ENCODE measurements at places on chromosomes 16 and 17. TPM values are rescaled to one million over a fixed set of nuclear protein-coding genes. Genes with fewer than 3 reads are reported as not detected.

GRCh38 chr17:34356194-34356593, at the start of gene CCL13:
TSS of gene CCL13 (plus strand) at chr17:34356480. CDS start at chr17:34356527, 47 bp downstream.
- no peaks in the 10 kb centered on the region for H3K27me3 ChIP-seq
- peak within 1 kb of the TSS; percentile 39 for H3K27ac ChIP-seq
- no peak within 1 kb of the TSS for H3K4me3 ChIP-seq
- DNase-seq: no peak
- H3K36me3 ChIP-seq: no peaks in the 10 kb centered on the region

DNA sequence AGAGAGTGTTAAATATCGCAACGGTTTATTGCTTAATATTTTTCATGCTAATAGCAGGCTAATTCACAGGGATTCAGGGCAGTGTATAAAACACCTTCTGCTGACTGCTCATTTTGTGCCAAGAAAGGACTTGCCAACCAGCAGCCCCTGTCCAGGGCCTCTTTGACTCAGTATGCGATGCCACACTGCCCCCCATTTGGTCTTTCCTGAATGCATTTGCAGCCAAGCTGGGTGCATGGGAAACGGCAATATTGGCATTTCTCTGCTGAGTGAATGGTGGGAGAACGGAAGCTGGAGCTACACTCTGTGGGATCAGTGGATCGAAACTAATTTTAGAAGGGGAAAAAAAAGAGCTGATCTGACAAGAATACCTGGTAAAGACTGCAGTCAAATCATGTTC, 152.9 kb upstream of the C16orf82 start:
- H3K4me1 ChIP-seq: no peaks in the 10 kb centered on the region
- H3K27ac ChIP-seq: no peak overlapping the region
- no peak for DNase-seq
- no peak overlapping the region for H3K4me3 ChIP-seq
- H3K36me3 ChIP-seq: no peaks in the 10 kb centered on the region

DNA sequence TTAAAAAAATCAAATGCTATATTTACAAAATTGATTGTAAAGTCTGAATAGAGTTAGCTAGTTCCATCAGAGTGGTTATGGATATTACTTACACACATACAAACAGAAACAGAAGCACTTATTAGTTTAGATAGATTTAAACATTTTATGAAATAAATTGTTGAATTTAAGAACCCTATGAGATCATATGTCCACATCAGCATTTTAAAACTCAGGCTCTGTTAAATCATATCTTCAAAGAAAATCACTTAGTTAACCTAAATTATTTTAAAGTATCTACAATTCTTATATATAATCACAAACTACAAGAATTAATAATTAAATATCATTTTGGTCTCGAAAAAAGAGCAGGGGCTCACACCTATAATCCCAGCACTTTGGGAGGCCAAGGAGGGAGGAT, 42.5 kb downstream of the HELZ start:
- H3K27me3 ChIP-seq: no peaks in the 10 kb centered on the region
- peaks cover 49% of the 10 kb centered on the region for H3K36me3 ChIP-seq
- no peaks in the 10 kb centered on the region for H3K4me1 ChIP-seq
- H3K4me3 ChIP-seq: no peak overlapping the region
- no peak for DNase-seq

The IQCK gene
- total RNA-seq: 14.1 TPM

The ABAT gene
- 12.9 TPM for total RNA-seq

GRCh38 chr16:30065943-30066760, 592 bp downstream of the ALDOA start:
- peak overlapping the region; percentile 95 for H3K4me3 ChIP-seq
- H3K27me3 ChIP-seq: no peaks in the 10 kb centered on the region
- DNase-seq: peak; percentile 76
- peaks cover 47% of the 10 kb centered on the region for H3K4me1 ChIP-seq
- peaks cover 42% of the 10 kb centered on the region for H3K36me3 ChIP-seq

GRCh38 chr17:40417258-40417608, 463 bp downstream of the TOP2A start:
- H3K4me3 ChIP-seq: peak overlapping the region; percentile 64
- no peak for DNase-seq
- H3K4me1 ChIP-seq: peaks cover 29% of the 10 kb centered on the region
- no peaks in the 10 kb centered on the region for H3K36me3 ChIP-seq

The SULT1A1 gene
- total RNA-seq: 50.2 TPM

The KRT32 gene
- not detected for total RNA-seq

The UTS2R gene
- not detected for total RNA-seq

GRCh38 chr17:78923660-78924453, 1.3 kb downstream of the TIMP2 start:
- H3K36me3 ChIP-seq: no peaks in the 10 kb centered on the region
- peak; percentile 94 for DNase-seq
- H3K4me3 ChIP-seq: peak overlapping the region; percentile 81

- peaks cover 40% of the 10 kb centered on the region for H3K4me1 ChIP-seq
- H3K27me3 ChIP-seq: no peaks in the 10 kb centered on the region
- no peak for DNase-seq
- no peaks in the 10 kb centered on the region for H3K36me3 ChIP-seq
- peak overlapping the region; percentile 98 for H3K27ac ChIP-seq
These were observed 3.6 kb downstream of the BORCS6 start for GRCh38 chr17:8186446-8186786.

The HOXB7 gene
- 2.4 TPM for total RNA-seq

GRCh38 chr17:31448467-31449077, 57.1 kb downstream of the RAB11FIP4 start:
- H3K4me3 ChIP-seq: no peak overlapping the region
- peaks cover 10% of the 10 kb centered on the region for H3K4me1 ChIP-seq
- no peaks in the 10 kb centered on the region for H3K36me3 ChIP-seq
- no peak for DNase-seq
- H3K27ac ChIP-seq: no peak overlapping the region

The OR2C1 gene
- not detected for total RNA-seq

- DNase-seq: no peak
- H3K4me3 ChIP-seq: no peak overlapping the region
- H3K27me3 ChIP-seq: no peaks in the 10 kb centered on the region
- no peak overlapping the region for H3K27ac ChIP-seq
These were observed 6.4 kb downstream of the YPEL2 start for GRCh38 chr17:59337741-59338299.

DNA sequence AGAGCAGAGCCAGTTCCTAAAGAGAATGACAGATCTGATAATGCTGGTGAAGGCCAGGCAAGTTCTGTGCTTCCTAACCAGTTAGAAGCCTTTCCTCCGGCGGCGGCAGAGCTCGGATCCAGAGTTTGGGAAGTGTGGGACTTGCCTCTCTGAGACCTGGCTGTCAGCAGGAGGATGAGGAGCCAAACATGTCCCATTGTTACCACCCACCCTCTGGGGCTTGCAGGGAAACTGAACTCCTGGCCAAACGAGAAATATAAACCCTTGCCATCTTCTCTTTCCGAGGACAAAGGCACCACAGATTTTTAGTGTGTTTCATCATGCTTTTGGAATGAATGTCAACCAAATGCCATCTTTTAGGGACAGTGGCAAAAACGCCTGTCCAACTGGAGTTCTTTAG, 80.2 kb upstream of the SMURF2 start:
- peaks cover 41% of the 10 kb centered on the region for H3K4me1 ChIP-seq
- H3K4me3 ChIP-seq: no peak overlapping the region
- H3K27me3 ChIP-seq: no peaks in the 10 kb centered on the region
- H3K36me3 ChIP-seq: no peaks in the 10 kb centered on the region
- H3K27ac ChIP-seq: peak overlapping the region; percentile 73

DNA sequence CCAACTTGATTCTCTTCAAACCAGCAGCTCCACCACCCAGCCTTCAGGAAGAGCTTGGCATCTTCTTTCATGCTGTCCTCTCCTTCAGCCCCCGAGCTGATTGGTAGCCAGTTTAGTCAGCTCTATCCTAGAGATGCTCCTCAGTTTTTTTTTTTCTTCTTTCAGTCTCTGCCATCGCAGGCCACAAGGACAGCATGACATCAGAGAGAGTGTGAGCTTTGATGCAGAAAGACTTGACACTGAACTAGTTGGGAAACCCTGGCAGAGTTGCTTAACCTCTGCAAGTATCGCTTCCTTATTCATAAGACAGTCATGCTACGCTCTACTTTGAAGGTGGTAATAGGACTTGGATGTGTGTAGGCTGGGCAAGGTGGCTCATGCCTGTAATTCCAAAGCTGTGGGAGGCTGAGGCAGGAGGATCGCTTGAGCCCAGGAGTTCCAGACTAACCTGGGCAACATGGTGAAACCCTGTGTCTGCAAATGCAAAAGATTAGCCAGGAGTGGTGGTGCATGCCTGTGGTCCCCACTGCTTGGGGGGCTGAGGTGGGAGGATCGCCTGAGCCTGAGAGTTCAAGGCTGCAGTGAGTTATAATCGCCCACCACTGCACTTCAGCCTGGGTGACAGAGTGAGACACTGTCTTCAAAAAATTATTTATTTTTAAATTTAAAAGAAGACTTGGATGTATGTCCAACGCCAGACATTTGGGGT, 2.6 kb downstream of the CD300LB start:
- H3K4me3 ChIP-seq: no peak overlapping the region
- H3K27me3 ChIP-seq: no peaks in the 10 kb centered on the region
- H3K36me3 ChIP-seq: no peaks in the 10 kb centered on the region
- peak; percentile 41 for DNase-seq
- H3K27ac ChIP-seq: no peak overlapping the region

DNA sequence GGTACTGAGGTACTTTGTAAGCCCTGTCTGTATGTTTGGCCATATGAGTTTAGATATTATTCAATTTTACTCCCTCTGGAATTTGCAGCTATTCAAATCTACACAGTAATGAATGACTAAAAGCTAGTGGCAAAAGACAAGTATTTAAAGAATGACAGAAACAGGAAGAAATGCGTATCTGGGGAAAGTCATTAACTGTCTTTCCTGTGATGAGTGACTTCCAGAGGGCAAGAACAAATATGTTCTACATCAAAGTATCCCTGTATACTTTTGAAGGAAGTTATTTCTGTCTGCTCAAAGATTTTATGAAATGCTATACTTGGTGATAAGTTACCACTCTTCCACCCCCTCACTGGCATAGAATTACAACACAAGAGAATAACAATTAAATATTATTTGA, 489.3 kb upstream of the SOX9 start:
- H3K27ac ChIP-seq: no peak overlapping the region
- H3K4me3 ChIP-seq: no peak overlapping the region
- no peaks in the 10 kb centered on the region for H3K4me1 ChIP-seq
- H3K36me3 ChIP-seq: no peaks in the 10 kb centered on the region
- no peaks in the 10 kb centered on the region for H3K27me3 ChIP-seq
- no peak for DNase-seq

The SLFN5 gene
- 47.6 TPM for total RNA-seq

- DNase-seq: peak; percentile 42
- H3K4me3 ChIP-seq: no peak overlapping the region
- H3K27ac ChIP-seq: no peak overlapping the region
- H3K4me1 ChIP-seq: peaks cover 23% of the 10 kb centered on the region
- no peaks in the 10 kb centered on the region for H3K36me3 ChIP-seq
These were observed 20.4 kb downstream of the ALOX12B start for GRCh38 chr17:8066841-8067775.

The KLHL10 gene
- 0.50 TPM for total RNA-seq

The TEKT5 gene
- not detected for total RNA-seq

DNA sequence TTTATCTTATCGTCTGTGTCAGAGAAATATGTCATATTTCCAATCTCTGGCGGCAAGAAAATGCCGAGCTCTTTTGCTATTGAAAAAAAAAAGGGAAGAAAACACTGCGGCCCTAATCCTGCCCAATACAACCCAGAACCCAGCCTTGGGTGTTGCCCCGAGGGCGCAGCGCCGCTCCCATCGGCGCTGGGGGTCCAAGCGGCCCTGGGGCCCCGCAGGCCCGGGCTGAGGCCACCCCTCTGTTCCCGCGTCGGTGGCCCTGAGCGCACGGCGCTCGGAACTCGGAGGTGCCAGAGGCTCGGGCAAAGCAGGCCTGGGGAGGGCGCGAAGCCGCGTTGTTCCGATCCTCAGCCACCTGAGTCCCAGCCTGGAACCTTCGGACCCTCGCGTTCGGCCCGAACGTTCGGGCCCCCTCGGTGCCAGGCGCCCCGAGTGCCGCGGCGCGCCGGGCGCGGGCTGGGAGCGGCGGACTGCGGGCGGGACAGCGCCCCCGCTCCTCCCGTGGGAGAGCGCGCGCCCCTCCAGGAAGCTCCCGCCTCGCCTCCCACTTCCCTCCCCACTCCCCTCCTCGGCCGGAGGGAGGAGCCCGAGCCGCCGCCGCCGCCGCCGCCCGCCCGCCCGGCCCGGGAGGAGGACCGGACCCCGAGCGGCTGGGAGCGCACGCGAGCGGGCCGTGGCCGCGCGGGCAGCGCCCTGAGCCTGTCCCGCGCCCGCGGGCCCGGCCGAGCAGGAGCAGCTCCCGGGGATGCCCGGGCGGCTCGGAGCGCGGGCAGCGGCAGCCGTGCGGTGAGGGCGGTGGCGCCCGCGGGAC, at the start of gene CPNE2:
Gene CPNE2 (plus strand): TSS at position 609 of the 811 bp plus-strand sequence. CDS start 18,160 bp downstream, outside the sequence.
- H3K27me3 ChIP-seq: no peaks in the 10 kb centered on the region
- H3K4me1 ChIP-seq: peaks cover 42% of the 10 kb centered on the region
- peak; percentile 76 for DNase-seq
- peak within 1 kb of the TSS; percentile 87 for H3K4me3 ChIP-seq
- peak within 1 kb of the TSS; percentile 91 for H3K27ac ChIP-seq

- no peaks in the 10 kb centered on the region for H3K27me3 ChIP-seq
- H3K27ac ChIP-seq: no peak overlapping the region
- no peaks in the 10 kb centered on the region for H3K4me1 ChIP-seq
- H3K36me3 ChIP-seq: no peaks in the 10 kb centered on the region
- DNase-seq: no peak
These were observed 101.8 kb upstream of the CDH13 start for GRCh38 chr16:82524976-82525375.

The SLC5A10 gene
- not detected for total RNA-seq

DNA sequence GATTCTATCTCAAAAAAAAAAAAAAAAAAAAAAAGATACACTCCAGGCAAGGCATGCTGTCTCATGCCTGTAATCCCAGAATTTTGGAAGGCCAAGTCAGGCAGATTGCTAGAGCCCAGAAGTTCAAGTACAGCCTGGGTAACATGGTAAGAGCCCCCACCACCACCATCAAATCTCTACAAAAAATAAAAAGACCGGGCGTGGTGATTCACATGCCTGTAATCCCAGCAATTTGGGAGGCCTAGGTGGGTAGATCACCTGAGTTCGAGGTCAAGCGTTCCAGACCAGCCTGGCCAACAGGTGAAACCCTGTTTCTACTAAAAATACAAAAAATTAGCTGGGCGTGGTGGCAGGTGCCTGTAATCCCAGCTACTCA, 1.8 kb upstream of the ACLY start:
- peaks cover 25% of the 10 kb centered on the region for H3K4me1 ChIP-seq
- no peaks in the 10 kb centered on the region for H3K27me3 ChIP-seq
- H3K36me3 ChIP-seq: no peaks in the 10 kb centered on the region

The SCIMP gene
- total RNA-seq: 35.5 TPM

DNA sequence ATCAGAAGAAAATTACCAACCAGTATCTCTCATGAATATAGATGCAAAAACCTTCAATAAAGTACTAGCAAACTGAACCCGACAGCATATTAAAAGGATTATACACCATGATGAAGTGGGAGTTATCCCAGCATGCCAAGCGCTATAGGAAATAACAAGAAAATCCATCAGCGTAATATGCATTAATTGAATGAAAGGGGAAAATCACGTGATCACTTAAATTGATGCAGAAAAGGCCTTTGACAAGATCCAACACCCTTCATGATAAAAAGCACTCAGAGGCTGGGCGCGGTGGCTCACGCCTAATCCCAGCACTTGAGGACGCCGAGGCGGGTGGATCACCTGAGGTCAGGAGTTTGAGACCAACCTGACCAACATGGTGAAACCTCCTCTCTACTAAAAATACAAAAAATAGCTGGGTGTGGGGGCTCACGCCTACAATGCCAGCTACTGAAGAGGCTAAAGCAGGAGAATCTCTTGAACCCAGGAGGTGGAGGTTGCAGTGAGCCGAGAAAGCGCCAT, 4.8 kb downstream of the CTRB2 start:
- H3K4me3 ChIP-seq: no peak overlapping the region
- no peaks in the 10 kb centered on the region for H3K4me1 ChIP-seq
- no peaks in the 10 kb centered on the region for H3K36me3 ChIP-seq
- H3K27me3 ChIP-seq: peaks cover 13% of the 10 kb centered on the region

Data from lower lobe of right lung (tissue), 2 donors.